Cortex of kidney (tissue), 1 donor: ENCODE measurements at places on chromosomes 3 and 15.

- DNase-seq: no peak
These were observed 115.5 kb upstream of the ABHD17C start for GRCh38 chr15:80579611-80580010.

DNA sequence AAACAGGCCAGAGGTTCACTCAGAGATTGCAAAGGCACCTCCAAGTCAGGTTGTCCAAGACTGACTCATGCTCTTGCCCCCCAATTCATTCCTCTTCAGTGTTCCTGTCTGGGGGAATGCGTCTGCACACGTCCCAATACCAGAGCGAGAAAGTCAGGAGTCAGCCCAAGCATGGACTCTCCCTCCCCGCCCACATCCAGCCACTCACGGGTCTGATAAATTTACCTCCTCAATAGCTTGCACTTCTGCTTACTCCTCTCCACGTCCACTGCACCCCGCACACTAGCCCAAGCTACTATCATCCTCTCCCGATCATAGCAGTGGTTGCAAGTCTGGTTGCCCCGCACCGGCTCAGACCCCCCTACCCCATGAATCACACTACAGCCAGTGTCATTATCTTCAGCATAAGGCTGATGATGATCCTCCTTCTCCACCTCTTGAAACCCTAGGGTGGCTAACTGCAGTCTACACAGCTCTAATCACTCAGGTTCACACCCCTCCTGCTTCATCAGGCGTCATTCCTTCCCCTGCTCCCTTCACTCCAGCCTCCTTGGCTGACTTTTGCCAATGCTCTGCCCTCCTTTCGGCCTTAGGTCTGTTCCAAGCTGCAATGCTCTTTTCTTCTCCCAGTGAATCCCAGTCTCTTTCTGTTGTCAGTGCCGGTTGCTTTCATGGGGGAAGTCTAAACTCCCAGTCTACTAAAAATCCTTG is 27.6 kb upstream of the MYO1E start:
- DNase-seq: no peak

DNA sequence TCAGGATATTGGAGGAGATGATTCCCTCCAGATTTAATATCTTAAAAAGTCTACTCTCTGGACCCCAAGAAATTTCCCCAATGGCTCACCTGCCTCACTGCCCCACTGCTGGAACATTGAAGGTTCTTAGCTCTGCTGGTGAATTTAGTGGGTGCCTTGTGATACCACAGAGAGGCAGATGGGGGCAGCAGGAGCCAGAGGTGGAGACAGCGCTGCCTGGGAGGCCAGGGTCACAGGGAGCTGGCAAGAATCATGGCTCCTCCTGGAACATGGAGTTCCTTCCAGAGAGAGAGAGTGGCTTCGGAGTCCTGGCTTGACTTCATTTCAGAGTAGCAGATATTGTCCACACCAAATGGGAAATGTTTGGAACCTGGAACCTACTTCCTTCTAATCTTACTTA is 263.5 kb upstream of the CFAP20DC start:
- no peak for DNase-seq

- no peak for DNase-seq
These were observed 164.8 kb upstream of the CDIN1 start for GRCh38 chr15:36414670-36415069.

DNA sequence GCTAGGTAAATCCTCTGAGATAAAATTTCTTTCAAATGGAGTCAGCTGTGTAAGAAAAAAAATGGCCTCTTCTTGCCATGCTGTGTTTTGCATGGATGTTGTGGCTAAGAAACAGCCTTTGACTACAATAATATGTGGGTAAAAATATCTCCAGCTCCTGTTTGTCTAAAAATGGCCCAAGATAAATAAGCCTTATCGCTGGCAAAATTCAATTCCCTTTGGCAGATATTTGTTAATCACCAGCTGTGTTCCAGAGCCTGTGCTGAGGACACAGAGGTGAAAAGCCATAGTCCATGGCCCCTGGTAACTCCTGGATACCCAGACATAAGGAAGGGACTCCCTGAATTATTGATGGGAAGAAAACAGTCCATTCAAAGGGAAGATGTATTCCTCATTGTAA is 15.3 kb upstream of the RAMAC start:
- DNase-seq: no peak

- no peak for DNase-seq
These were observed 170.2 kb upstream of the IL12A start for GRCh38 chr3:159818399-159818798.

- DNase-seq: no peak
These were observed 36.2 kb downstream of the C2CD4B start for GRCh38 chr15:62128916-62129315.

GRCh38 chr3:160569894-160570652 is 4.7 kb upstream of the KPNA4 start:
- no peak for DNase-seq

DNA sequence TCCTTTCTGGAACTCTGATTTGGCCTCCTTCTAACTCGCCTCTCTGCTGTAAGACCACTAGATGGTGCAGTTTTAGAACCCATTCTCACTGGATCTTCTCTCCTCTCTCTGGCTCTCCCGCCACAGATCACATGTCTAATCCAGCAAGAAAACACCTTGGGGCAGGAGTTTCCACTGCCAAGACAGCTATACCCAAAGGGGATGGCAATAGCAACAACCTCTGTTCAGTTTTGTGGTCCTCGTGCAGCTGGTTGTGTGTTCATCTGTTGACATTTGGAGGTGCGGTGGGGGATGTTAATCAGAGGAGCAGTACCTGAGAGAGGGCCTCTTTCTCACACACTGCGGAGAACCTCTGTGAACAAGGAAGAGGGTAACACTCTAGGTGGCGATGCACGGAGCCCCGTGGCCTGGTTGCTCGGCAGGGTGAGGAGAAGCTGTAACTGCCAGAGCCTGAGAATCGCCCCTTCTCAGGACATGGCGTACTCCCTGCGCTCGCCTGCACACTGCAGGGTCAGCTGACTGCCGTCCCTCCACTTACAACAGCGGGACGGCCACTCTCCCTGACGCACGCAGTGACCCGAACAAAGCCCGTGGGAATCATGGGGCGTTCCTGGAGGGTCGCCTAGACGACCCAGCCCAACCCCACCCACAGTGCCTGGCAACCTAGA is at the start of gene TEX55:
TSS of gene TEX55 (plus strand) at position 666 of the 668 bp plus-strand sequence. CDS start 25 bp downstream, outside the sequence.
- DNase-seq: no peak

DNA sequence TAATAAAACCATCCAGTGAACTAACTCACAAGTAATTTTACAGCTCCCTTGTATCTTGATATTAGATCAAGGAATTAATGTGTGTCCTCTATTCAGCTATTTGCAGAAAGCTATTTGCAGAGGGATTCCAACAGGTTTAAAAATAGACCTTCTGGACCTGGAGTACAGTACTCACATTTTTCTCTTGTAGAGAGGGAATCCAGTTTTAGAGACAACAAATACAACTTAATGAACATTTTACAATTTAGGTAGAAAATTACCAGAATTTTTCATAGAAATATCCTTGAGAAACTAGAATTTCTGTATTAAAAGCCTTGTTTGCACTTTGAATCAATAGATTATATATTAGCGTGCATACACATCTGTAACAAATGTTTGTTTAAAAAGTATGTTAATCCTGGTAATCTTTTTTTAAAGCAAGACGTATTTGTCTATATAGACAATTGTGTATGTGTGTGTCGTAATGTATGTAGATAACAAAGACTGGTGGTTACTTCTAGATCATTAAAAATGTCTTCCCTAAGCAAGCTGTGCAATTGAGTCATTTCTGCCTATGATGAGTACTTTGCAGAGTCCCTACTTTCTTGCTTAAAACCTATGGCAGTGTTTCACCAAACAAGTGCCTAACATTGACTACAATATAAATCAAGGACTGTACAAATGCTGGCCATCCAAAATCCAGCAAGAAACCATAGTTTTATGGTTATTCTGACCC is 57.9 kb downstream of the PPP2R3A start:
- no peak for DNase-seq

DNA sequence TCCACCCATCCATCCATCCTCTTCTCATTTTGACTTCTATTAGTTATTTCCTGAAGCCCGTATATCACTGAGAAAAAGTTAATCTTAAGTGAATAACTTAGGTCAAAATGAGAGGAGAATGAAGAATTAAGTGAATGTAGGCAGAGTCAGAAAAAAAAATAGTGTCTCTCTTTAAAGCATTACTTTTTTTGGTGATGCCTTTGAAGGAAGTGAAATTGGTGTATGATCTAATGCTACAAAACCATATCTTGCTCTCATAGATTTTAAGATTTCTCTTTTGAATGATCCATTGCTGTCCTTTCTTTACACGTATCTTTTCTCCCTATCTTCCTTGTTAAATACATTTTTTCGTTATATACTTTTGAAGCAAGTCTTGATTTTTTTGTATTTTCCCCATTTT is 23.4 kb downstream of the FNDC3B start:
- DNase-seq: no peak

DNA sequence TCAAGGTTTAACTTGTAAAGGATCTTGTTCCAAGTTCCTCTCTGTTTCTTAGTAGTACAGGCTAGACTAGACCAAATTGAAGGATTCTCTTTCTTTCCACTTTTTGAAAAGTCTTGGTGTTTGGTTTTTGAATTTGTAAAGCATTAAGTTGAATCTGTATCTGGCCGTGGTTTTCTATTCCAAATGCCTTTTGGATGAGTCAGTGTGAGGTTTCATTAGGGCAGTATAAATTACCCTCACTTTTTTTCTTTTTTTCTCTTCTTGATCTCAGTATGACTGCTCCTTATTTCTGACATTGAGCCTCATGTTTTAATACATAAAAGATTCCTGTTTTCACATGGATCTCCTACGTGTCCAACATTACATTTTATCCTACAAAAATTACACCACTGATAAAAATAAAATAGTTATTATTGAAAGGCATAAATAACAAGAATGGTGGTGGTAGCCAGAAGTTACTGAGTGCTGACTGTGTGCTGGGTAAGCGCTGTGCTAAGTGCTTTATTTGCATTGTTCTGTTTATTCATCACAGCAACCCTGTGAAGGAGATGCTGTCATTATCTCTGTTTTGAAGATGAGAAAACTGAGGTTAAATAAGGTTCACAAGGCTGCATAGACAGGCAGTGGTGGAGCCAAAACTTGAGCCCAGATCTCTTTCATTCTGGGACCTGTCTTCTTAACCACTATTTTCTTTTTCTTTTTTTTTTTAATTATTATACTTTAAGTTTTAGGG is 48.3 kb downstream of the MITF start:
- DNase-seq: no peak

DNA sequence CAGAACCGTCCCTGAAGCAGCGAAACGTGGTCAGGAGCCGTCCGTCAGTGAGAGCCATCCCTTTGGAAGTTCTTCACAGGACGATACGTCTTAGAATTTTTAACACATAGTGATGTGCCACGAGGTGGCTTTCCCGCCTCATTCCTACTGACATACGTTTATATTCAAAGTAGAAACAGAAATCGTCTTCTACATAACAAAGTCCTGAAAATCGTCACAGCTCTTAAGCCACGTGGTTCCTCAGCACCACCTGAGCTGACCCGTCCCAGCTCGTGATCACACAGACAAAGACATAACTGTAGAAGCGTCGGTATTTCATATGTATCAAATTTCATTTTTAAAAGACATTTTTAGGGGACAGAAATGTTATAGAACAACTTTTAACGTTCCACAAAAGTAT is 73.5 kb downstream of the TFRC start:
- DNase-seq: no peak

- no peak for DNase-seq
These were observed 58.7 kb upstream of the ARHGEF26 start for GRCh38 chr3:154062513-154062912.
